ENCODE measurements at places on chromosomes 3 and 15.

- no peak for DNase-seq
Observed at GRCh38 chr3:359672-360071, 163.1 kb downstream of the CHL1 start.

- DNase-seq = no peak
Observed at GRCh38 chr15:65421360-65422215, 1.2 kb downstream of the IGDCC4 start.

GRCh38 chr3:63047068-63047467 is 171.9 kb upstream of the CADPS start:
- DNase-seq = no peak

- DNase-seq = no peak
Observed at GRCh38 chr3:125125821-125126245, 70.0 kb upstream of the HEG1 start.

- DNase-seq = no peak
Observed at GRCh38 chr3:49465270-49466034, 4.6 kb upstream of the DAG1 start.

DNA sequence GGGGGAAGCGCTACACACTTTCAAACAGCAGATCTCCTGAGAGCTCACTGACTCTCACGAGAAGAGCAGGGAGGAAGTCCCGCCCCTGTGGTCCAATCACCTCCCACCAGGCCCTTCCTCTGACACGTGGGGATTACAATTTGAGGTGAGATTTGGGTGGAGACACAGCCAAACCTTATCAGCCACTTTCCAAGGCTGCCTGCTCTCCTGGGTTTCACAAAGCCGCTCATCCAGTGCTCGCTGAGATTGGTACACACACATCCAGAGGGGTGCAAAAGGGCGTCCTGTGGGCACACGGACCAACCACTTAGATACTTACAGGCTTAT is 23.1 kb downstream of the XXYLT1 start:
- DNase-seq = no peak

- DNase-seq = no peak
Observed at GRCh38 chr3:25151281-25151902, 276.7 kb upstream of the RARB start.

DNA sequence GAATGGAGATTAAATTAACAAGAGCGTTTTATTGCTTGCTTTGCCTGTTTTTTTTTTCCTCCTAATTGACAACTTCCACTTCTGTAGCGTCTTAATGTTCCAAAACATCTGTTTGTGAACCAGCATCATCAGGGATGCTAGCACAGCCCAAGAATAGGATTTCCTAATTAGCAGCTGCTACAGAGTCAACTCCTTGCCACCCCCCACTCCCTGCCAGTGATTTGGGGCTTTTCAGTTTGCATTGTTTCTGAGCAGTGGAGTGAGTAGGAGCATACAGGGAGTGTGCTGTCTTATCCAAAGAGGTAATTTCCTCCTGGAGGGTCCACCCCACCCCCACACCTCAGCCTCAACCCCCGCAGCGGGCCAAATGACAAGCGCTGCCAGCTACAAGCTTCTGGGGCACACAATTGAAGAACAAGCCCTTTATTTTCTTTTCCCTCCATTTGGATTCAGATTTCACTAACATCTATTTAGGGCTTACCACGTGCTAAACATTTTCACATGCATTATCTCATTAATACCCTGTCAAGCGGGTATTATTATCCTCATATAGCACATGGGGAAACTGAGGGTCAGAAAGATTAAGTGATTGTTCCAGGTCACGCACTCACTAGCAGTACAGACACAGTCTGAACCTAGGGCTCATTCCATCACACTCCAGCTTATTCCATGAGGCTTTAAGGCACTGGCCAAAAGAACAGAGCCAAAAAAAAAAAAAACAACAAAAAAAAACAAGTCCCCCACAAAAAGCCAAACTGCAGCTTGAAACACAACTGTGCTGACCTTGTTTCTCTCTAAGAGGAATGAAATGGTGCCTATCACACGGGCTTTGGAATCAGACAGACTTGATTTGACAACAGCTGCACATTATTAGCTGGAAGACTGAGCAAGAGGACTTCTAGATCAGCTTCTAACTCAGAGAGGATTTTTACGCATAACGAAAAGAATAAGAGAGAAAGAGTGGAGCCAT is 16.4 kb downstream of the HEG1 start:
- no peak for DNase-seq

DNA sequence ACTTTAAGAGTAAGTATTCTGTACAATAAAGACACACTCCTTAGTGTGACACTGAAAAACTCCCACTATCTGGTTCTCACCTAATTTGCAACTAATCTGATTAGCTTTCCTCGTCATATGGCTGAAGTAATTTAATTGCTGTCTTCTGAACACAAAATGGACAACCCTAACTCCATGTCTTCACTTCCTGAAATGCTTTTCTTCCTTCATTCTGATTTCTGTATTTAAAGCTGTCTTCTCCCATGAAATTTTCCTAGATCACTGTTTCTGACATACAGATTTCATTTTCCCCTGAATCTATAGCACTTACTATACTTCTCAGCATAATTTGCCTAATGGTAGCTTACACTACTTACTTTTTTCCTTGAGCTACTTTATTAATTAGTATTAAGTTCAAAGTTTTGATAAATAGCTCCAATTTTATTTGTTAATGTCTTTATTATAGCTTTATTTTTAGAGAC is 6.3 kb downstream of the CCPG1 start:
- no peak for DNase-seq

DNA sequence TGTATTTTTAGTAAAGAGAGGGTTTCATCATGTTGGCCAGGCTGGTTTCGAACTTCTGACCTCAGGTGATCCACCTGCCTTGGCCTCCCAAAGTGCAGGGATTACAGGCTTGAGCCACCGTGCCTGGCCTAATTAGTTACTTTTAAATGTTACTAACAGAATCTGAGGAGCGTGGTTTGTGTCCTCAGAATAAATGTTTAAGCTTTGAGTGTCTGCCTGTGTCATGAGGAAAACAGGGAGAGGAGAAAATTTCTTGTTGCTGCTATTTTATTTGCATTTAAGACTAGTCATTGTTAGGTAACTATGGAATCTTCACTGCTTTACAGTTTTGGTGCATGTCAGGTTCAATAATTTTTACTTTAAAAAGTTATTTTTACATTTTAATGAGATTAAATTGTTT is 68.8 kb downstream of the TCF12 start:
- no peak for DNase-seq

DNA sequence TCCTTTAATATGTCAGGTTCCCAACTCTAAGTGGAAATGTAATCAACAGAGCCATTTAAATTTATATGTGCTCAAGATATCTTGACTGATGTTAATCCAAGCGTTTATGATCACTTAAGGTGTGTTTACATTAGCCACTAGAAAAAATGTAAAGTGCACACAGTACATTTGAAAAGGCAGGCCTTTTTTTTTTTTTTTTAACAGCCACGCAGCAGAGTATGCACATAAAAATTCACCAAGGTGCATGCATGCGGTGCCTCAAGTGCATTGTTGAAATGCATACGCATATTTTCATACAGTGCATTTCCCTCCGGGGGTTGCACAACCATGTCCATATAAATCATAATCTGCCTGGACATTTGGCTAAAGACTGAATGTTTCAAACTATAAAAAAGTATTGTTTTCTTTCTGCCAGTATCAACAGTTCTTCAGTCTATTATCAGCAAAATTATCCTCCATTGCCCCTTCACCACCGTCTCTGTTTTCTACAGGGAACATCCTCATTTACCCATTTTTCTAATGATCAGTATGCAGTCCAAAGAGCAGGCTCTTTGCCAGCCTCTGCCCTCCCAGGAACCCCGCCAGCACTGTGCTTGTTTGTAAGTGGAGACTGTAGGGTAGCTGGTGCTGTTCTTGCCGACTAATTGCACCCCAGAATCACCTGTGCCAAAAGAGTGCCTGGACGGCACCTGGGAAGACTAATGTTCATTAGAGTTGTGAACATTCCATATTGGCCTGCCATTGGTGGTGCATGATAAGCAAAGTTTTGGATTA is 611.2 kb upstream of the CFAP20DC start:
- no peak for DNase-seq

- no peak for DNase-seq
Observed at GRCh38 chr3:110568246-110568645, 503.4 kb upstream of the NECTIN3 start.

DNA sequence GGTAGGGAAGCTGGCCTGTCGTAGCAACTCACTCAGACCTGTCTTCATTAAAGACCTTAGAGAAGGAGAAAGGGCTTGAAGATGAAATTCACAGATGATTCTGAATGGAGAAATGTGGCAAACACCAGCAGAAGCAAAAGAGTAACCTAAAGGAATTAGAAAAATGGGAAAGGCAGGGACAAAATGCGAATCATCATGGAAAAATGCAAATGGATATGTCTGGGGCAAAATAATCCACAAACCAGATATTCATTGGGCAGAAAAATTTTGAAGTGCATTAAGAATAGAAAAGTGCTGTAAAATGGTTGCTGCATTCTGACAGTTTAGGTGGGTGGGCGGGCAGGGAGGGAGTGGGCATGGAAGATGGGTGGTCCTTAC is 156.9 kb upstream of the RASGRP1 start:
- DNase-seq = no peak
